ENCODE measurements at places on chromosomes 5 and 9.

GRCh38 chr9:104238668-104239067, 144.6 kb downstream of the SMC2 start:
- no peak for DNase-seq

GRCh38 chr9:97561501-97561900, 60.0 kb downstream of the TMOD1 start:
- no peak for DNase-seq

GRCh38 chr9:128637656-128638055, 19.0 kb downstream of the DYNC2I2 start:
- no peak for DNase-seq

DNA sequence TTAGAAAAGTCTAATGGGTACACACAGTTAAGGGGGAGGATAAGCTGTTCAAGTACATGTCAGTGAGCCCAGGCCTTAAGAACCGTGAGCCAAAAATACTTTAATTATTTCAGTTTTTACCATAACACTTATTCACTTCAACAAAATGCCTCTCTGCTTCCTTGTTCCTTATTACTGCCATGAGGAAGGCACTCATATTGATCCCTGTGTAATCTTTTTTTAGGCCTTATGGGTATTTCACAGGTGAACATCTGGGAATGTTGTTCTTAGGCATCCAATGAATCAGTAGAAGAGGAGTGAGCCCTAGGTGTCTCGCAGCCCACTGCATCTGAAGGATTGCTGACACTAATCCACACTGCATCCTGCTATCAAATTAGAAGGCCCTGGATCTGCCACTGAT, 13.5 kb upstream of the DMAC1 start:
- DNase-seq = no peak

DNA sequence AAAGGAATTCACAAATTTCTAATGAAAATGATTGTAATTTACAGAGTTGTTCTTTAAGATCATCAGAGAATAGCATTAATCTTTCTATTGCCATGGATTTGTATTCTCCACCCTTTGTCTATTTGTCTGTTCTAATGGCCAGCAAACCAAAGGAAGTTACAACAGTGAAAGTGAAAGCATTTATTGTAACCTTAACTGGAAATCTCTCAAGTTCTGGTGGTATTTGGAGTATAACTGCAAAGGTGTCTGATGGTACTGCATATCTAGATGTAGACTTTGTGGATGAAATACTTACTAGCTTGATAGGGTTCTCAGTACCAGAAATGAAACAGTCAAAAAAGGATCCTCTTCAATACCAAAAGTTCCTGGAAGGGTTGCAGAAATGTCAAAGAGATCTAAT, 21.7 kb downstream of the RMI1 start:
- DNase-seq = no peak

DNA sequence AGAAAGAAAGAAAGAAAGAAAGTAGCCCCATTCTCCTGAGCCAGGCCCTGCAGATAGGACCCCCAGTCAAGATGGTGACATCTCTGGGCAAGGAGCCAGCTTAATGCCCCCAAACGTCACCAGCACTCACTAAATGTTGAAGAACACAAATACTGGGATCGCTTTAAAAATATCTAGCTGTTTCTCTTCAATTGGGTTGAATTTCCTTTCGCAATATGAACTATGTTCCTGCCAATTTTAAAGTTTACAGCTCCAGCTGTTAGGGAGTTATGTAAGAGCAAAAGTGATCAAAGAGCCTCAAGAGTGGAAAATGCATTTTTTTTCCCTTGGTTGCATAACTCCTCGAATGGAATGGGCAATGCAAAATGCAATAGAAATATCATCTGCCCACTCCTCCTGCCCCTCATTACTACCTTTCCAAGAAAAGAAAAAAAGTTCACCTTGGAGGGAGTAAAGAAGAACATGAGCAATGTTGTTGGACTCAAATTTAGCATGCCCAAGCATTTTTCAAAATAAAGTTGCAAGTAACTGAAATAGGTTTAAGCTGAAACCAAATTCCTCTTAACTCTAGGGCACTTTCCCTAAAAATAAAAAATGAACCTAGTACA, 244.2 kb upstream of the PIK3R1 start:
- DNase-seq = no peak

DNA sequence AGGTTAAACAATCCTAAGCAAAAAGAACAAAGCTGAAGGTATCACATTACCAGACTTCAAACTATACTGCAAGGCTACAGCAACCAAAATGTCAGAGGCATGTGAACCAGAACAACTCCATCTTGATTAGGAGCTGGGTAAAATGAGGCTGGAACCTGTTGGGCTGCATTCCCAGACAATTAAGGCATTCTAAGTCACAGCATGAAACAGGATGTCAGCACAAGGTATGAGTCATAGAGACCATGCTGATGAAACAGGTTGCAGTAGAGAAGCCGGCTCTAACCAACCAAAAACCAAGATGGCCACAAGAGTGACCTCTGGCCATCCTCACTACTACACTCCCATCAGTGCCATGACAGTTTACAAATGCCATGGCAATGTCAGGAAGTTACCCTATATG, 252.0 kb downstream of the RASEF start:
- no peak for DNase-seq

- DNase-seq = no peak
Observed at GRCh38 chr9:135526730-135527571, 5.7 kb downstream of the LCN1 start.

GRCh38 chr5:137565450-137565849, 66.3 kb upstream of the SPOCK1 start:
- no peak for DNase-seq

- DNase-seq = peak; percentile 38
Observed at GRCh38 chr5:54093081-54093492, 217.3 kb downstream of the ARL15 start.
